Progenitor cell of endocrine pancreas (in vitro differentiated cells): ENCODE measurements at places on chromosomes 6 and 20.

DNA sequence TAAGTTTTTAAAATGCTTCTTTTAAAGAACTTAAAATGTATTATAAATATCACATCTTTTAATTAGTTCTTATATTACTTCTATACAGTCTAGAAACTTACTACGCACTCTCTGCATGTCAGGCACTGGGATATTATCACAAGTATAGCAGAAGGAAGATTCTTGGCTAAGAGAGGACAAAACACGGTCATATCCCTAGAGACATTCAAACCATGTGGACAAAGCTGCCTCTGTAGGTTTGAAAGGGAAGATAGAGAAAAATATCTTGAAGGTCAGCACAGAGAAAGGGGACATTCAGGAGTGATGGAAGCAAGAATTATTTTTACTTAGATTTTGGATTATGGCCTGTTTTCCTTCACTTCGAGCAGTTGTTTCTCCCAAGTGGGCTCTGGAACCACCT, 64.1 kb downstream of the LRRC1 start:
- DNase-seq = no peak

GRCh38 chr6:168935628-168936010, 318.0 kb downstream of the THBS2 start:
- no peak for DNase-seq

DNA sequence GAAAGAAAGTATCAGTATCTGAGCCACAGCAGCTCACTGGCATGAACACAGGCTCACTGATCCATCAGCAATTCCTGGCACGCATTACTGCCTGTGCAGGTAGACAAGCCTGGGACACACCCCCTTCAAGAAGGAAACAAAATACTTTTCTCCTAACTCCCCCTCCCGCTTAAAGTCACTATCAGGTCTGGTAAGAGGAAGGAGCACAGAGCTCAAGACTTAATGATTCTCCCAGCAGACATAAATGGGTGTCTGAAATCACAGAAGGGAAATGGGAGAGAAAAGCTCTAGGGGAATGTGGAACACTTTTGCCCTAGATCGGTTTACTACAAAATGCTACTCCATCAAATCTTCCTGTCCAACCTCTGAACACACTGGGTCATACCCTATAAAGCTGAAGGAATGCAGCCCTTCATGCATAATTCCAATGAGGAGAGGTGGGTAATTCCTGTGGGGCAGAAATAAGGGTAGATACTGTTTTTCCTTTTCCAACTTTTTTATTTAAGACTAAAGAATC, at the start of gene ADGRF1:
Gene ADGRF1, minus strand, starts transcription at position 58 of the 517 bp plus-strand sequence. CDS start 13,271 bp downstream, outside the sequence.
- no peak for DNase-seq

GRCh38 chr6:17851720-17852161, 135.7 kb downstream of the KIF13A start:
- DNase-seq = no peak

GRCh38 chr6:112620812-112621569, 273.9 kb downstream of the RFPL4B start:
- no peak for DNase-seq

- DNase-seq = no peak
These were observed 334.9 kb upstream of the JARID2 start for GRCh38 chr6:14910692-14911547.

DNA sequence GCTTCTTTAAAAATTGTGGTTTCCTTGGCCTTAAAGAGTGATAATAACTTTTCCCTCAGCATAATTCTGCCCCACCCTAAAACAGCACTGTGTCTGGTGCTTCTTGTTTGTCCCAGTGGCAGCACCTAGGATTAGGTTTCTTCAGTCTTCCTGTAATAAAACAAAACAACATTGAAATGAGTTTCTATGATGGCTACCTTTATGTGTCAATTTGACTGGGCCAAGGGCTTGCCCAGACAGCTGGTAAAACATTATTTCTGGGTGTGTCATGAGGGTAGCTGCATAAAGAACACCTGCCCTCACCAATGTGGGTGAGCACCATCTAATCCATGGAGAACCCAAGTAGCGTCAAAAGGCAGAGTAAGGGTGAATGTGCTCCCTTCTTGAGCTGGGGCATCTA, 117.8 kb downstream of the QRSL1 start:
- no peak for DNase-seq

DNA sequence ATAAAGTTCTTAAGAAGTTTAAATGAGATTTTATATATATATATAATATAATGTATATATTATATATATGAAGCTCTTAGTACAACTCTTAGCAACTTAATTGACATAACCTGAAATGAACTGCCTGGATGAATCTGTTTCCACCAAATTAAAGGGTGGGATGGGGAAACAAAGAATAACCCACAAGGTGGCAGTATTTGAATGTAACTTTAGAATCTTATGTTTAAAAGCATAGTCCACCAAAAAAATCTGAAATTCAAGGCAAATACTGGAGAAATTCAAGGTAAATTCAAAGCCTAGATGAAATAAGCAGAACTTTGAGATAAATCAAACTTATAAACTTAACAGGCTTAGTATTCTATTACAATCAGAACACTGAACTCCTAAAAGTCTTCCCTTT, 4.4 kb upstream of the IBTK start:
- DNase-seq = no peak

DNA sequence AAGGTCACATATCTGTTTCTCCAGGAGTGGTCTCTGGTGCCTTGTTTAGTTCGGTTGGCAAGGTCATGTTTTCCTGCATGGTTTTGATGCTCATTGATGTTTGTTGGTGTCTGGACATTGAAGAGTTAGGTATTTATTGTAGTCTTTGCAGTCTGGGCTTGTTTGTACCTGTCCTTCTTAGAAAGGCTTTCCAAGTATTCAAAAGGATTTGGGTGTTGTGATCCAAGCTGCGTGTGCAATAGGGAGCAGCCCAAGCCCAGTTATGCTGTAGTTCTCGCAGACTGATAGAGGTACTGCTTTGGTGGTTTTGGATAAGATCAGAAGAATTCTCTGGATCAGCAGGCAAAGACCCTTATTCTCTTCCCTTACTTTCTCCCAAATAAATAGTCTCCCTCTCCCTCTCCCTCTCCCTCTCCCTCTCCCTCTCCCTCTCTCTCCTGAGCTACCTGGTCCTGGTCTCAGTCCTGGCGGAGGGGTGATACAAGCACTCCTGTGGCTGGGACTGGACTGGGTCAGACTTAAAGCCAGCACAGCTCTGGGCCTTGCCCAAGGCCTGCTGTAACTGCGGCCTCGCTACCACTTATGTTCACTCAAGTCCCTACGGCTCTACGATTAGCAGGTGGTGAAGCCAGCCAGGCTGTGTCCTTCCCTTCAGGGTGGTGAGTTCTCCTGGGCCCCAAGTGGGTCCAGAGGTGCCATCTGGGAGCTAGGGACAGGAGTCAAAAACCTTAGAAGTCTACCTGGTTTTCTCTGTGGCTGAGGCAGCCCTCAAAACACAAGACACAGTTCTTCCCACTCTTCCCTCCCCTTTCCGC, 27.3 kb upstream of the GRM4 start:
- no peak for DNase-seq

- DNase-seq = no peak
These were observed 458.6 kb downstream of the EPM2A start for GRCh38 chr6:145276756-145277155.

GRCh38 chr6:89299466-89299850, 15.6 kb downstream of the GABRR2 start:
- no peak for DNase-seq

DNA sequence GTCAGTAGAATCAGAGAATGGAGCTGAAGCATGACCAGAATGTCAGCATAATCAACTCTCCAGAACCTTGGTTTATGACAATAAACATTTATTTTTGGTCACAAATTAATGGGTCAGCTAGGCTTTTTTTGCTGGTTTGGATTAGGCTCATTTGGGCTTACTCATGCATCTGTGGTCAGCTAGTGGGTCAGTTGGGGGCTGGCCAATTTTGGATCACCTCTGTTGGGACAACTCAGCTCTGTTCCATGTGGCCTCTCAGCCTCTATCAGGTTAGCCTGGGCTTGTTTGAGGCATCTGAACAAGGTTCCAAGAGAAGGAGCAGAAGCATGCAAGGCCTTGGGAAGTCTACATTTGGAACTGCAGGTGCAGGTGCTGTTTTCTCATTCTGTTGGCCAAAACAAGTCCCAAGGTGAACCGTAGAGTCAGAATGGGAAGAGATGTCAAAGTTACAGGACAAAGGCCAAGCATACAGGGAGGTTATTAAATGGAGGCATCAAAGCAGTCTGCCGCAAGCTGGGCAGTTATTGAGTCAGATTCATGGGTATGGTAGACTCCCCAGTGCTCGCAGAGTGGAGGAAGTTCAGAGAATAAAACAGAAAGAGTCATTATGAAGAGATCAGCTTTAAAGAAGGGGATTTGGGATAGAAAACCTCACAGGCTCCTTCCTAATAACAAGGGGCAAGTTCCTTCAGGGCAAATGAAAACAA, 173.0 kb downstream of the PLCB4 start:
- no peak for DNase-seq

- DNase-seq = no peak
These were observed 88.0 kb downstream of the METTL24 start for GRCh38 chr6:110270165-110270564.

- DNase-seq = peak; percentile 66
These were observed at the start of gene CAP2 for GRCh38 chr6:17392978-17393891. TSS of gene CAP2 (plus strand) at chr6:17393595. CDS start at chr6:17421556, 27,961 bp downstream.

- DNase-seq = no peak
These were observed 26.6 kb upstream of the SUMO4 start for GRCh38 chr6:149373511-149373910.

DNA sequence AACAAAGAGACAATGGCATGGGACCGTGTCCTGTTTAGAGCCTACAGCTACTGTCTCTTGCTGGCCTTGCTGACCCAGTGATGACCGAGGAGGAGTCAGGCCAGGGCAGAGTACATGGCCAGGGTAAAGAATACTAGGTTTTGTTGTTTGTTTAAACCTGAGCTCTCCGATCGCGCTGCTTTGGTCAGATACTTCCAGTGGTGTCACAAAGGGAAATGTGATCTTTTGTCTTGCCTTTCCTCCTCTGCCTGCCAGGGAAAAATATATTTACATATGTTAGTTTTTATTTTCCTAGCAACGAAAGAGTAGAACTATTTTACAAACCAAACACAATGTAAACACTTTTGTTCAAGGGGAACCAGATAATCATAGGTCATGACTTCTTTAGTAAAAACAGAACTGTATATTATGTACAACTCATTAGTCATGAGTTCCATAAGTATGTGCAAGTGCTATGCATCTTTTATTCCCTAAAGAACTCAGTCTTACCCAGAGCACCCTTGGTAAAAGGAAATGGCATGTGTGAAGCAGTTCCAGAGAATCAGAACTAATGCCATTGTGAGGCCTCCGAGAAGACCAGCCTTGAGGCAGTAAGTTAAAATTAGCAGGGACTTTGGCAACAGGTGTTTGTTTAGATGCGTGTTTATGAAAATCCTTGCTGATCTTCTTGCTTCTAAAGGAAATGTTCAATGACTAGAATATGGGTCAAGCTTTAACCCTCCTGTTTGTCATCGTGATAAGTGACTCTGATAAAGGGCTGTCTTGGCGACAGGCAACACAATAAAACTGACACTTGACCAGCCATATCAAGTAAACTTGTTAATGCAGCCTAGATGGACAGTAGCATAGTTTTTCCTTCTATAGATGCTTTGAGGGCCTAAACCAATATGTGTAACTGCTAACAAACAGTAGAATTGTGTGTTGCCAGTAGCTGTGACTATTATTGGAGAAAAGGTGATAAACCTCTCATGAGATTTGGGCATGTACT, 204.6 kb downstream of the NKAIN2 start:
- DNase-seq = no peak

- DNase-seq = no peak
These were observed 24.9 kb upstream of the HDGFL1 start for GRCh38 chr6:22544476-22544875.

DNA sequence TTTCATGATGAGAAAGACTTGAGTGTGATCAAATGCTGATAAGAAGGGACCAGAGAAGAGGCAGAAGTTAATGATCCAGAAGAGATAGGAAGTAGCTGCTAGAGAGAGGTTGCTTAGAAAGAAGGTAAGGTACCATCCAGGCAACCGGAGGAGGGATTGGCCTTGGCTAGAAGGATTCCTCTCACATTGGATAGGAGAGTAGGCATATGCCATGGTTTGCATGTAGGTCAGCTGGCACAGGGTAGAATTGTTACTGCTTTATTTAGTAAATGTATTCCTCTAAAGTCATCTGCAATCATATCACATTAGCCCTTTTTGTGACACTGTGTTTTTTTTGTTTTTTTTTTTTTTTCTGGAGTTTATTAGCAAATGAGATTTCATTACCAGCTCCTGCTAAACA, 580.9 kb upstream of the FLRT3 start:
- no peak for DNase-seq

GRCh38 chr20:44618318-44618731, 33.2 kb downstream of the ADA start:
- no peak for DNase-seq

DNA sequence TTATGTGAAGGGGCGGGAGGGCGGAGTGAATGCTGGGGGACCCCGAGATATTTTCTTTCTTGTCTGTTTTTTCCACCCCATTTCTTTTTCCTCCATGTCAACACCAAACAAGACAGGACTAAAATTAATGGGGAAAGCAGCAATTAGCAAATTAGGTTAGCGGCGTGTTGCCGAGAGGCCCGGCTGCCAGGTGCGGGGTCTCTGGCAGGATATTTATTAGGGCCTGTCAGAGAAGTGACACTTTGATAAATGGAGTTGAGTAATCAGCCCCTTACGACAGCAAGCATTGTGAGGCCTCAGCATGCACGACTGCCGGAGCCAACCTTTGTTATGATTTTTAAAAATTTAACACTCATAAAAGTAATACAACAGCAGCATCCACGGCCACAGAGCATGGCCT, 193.8 kb downstream of the DHX35 start:
- DNase-seq = no peak

- DNase-seq = no peak
These were observed 59.7 kb upstream of the MYB start for GRCh38 chr6:135121434-135121833.

GRCh38 chr20:15179381-15179780, 842.0 kb upstream of the FLRT3 start:
- DNase-seq = no peak

GRCh38 chr6:104795363-104795762, 64.4 kb downstream of the HACE1 start:
- no peak for DNase-seq

DNA sequence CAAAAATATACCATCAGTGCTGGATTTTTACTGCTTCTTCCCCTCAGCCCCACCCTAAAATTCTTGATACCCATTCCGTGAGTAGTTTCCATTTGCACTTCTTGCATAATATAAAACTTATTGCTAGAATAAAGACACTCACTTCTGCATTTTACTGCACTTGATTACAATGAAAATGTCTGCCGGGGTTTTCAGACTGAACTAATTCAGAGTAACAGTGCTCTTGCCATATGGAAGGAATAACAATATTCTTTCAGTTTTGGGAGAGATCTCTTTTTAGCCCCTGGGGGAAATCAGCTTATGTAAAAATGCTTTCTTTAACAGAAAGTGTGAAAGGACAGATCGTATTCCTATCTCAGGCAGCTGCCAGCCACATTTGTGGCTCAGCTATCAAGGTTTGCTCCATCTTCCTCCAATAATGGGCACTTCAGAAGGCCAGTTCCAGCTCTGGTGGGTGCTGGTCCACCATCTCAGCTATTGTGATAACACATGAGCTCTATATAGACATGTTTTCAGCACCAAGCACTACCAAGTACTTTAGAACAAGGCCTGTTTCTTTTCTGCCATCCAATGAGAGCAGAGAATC, 8.9 kb downstream of the SMLR1 start:
- DNase-seq = no peak
